ENCODE measurements at places on chromosomes 13 and 19.

GRCh38 chr19:5547881-5548280 is 19.9 kb downstream of the TINCR start:
- H3K27me3 ChIP-seq: no peaks in the 10 kb centered on the region
- no peaks in the 10 kb centered on the region for H3K4me1 ChIP-seq
- H3K36me3 ChIP-seq: no peaks in the 10 kb centered on the region
- H3K4me3 ChIP-seq: no peak overlapping the region
- peak; percentile 86 for DNase-seq

DNA sequence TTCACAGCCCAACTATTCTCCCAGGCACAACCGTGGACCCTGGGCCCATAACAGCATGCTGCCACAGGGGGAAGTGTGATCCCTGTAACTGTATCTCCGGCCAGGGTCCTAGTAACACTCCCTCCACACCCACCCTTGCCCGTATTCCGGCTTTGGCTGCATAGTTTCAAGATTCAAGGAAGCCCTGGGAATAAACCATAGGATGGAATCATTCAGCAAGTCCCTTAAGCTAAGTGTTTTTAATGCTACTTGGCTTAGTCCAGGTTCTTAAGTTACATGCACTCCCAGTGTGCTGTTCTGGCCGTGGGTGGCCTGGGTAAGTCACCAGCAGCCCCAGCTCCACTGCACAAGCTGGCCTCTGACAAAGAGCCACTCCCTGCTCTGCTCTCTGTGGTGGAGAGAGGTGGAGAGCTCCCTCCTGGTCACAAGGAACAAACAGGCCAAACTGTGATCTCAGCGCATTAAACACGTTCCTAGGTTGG is 532.4 kb upstream of the SGCG start:
- no peak overlapping the region for H3K27ac ChIP-seq
- DNase-seq: no peak
- H3K4me3 ChIP-seq: no peak overlapping the region
- H3K27me3 ChIP-seq: no peaks in the 10 kb centered on the region

DNA sequence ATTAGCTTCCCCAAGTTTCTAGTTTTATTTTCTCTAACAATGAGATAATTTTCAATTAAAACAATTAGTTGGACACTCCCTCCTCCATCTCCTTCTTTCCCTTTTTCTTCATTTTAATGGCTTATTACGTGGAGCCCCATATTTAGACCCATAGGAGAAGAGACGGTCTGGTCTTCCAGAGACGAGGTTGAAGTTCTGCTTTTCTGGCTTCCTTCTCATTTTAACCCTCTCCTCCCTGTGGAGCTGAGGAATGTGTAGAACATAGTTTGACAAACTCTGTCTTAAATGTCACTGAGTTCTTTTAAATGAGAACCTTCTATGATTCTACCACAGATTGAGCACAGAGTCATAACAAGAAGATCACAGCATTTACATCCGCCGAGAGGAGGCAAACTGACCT is 86.8 kb downstream of the EDNRB start:
- DNase-seq: no peak
- H3K36me3 ChIP-seq: no peaks in the 10 kb centered on the region
- H3K4me1 ChIP-seq: peaks cover 28% of the 10 kb centered on the region
- no peak overlapping the region for H3K27ac ChIP-seq

DNA sequence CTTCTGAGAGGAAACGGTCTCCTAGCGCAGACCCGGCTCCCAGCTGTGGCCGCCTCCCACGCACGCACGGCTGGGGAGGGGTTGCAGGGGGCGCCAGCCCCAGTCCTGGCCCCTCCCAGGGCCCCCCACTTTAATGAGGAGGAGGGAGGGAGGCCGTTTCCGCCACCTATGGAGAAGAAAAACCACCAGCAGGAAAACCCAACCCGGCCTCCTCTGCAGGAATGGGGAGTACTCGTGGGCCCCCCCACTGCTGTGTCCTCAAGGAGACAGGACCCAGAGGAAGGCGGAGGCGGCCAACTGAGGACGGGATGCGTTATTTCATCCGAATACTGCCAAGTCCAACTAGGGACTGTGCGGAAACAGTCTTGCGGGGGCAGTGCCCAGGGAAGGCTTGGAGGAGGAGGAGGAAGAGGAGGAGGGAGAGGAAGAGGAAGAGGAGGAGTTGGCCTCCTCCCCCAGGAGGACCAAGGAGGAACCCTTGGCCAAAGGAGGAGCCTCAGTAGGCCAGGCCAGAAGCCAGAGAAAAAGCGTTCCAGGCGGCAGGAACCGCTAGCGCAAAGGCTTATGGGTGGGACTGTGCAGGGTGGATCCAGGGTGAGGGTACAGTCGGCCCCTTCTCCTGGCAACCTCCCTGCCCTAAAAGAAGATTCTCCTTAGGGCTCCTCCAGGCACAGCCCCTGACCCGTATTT is 3.9 kb upstream of the SSBP4 start:
- no peaks in the 10 kb centered on the region for H3K27me3 ChIP-seq
- no peaks in the 10 kb centered on the region for H3K36me3 ChIP-seq
- H3K4me1 ChIP-seq: peaks cover 60% of the 10 kb centered on the region
- H3K27ac ChIP-seq: peak overlapping the region; percentile 94
